ENCODE measurements at places on chromosomes 6 and 20.

GRCh38 chr6:154909821-154910220 is 85.3 kb upstream of the TIAM2 start:
- no peak for DNase-seq

- DNase-seq = no peak
These were observed 224.8 kb upstream of the CDH4 start for GRCh38 chr20:61027218-61027617.

- no peak for DNase-seq
These were observed 374.2 kb downstream of the EPHA7 start for GRCh38 chr6:93045156-93045555.

DNA sequence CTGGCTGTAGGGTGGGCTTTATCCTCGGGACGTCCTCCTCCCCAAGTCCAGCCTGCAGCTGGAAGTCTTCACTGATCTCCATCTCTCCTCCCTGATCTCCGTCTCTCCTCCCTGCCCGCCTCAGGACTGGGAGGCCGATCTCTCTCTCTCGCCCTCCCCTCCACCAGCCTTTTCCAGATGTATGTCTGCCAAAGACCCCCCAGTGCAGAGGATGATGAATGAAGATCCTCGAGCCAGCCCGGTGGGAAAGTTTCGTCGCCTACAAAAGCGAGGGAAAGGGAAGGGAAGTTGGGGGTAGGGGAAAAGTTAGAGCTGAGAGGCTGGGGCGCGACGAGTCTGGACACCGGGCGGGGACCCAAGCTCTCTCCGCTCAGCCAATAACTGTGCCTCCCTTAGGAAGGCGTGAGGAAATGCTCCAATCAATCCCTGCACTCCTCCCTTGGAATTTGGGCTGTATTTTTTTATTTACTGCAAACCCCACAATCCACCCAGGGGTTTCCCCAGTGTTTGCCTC is 595 bp upstream of the SRF start:
- DNase-seq = no peak

GRCh38 chr20:40771848-40772511 is 82.9 kb upstream of the MAFB start:
- no peak for DNase-seq

- DNase-seq = no peak
These were observed 10.6 kb upstream of the FAM8A1 start for GRCh38 chr6:17589406-17590096.

DNA sequence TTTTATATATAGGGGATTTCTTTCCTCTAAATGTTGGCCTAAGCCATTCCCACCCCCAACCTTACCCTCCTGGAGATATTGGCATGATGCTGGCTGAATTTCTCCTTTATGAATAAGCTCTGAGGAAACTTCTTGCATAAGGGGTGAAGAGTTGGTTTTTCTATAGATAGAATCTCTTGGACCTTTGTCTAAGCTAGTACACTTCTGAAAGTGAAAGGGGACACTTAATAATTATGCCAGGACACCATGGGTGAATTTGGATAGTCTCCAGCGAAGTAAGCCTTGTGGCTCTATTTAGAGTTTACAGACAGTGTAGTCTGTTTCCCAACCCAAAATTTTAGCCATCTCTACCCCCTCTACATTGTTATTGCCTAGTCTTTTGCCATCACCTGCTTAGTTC is 27.1 kb upstream of the FABP7 start:
- DNase-seq = no peak

GRCh38 chr6:119348096-119348747 is 1.3 kb downstream of the MAN1A1 start:
- DNase-seq = peak; percentile 18

GRCh38 chr6:118146584-118146983 is 239.5 kb downstream of the SLC35F1 start:
- DNase-seq = no peak

- DNase-seq = no peak
These were observed 31.8 kb downstream of the GLP1R start for GRCh38 chr6:39080246-39080875.

- DNase-seq = no peak
These were observed 45.8 kb downstream of the RPRD1B start for GRCh38 chr20:38079353-38079752.

- DNase-seq = no peak
These were observed 223.0 kb upstream of the SYNCRIP start for GRCh38 chr6:85865420-85866369.

DNA sequence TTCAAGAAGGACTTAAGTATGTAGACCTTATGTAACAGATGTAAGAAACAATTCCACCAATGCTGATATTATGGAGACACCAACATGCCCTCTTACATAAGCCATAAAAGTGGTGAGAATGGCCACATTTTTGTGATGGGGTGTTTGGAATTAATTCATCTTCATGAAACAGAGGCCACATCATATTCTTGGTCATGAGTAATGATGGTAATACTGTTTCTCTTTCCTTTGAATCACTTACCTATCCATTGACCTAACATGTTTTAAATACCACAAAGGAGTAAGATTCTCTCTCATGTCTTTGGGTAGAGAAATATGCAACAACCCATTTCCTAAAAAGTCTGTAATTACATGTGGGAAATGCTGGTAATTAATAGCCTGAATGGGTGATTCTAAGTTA is 545.4 kb upstream of the FLRT3 start:
- DNase-seq = no peak

DNA sequence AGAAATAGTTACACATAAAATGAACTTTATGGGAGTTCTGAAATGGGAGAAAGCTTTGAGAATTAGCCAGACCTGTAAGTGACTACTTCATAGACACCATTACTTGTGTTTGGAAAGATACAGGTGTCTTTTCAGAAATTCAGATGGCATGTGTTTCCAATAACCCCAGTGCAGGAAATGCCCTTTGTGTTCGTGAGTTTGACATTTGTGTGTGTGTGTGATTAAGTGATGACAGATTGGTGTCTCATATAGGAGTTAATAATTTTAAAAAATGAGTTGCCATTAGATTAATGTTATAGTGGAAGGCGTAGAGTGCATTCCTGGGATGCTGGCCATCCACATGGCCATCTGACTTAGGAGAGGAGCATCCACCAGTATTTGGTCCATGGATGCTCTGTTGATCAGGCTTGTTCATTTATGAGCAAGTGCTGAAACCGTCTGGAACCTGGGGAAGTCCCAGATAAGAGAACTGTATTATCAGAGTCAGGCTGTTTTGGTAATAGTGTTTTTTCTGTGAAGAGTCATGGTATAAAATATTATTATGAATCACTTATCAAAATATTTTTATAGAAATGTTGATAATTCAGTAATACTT is 3.1 kb downstream of the STK4 start:
- peak; percentile 32 for DNase-seq

- no peak for DNase-seq
These were observed 10.9 kb upstream of the SLC22A7 start for GRCh38 chr6:43286980-43287716.

GRCh38 chr20:33667676-33668465 is 1.1 kb downstream of the ACTL10 start:
- DNase-seq = peak; percentile 76

DNA sequence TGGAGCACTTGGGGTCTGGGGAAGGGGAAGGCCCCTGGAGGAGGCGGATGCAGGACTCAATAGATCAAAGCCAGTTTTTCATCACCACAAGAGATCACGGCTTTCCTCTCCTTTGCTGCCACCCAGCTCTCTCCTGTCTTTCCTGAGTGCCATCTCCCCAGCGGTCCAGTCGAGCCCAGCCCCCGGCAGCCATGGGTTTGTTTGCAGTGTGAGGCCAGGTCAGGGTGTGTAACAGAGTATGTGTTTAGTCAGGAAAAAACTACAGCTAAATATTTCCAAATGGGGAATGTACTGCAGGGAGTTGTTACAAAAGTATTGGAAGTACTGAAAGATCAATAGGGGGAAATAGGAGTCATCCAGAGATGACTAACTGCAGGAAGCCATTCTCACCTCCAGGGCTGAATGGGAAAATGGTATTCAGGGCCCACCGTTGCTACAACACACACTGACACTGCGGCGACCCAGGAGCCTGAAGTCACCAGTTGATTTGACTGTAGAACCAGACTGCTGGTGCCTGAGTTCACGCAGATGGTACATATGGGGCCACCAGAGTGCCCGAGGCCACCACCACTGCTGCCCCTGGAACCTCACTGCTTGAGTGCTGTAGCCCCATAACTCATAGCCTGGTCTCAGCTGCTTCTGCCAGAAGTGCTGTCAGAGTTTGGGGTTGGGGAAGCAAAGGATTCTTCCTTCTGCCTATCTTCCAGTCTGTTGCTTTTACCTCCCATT is 23.6 kb upstream of the FANCE start:
- DNase-seq = no peak

- DNase-seq = no peak
These were observed 8.6 kb upstream of the YTHDF1 start for GRCh38 chr20:63224412-63225081.

- DNase-seq = no peak
These were observed 3.1 kb downstream of the QKI start for GRCh38 chr6:163417595-163417994.

- no peak for DNase-seq
These were observed 14.9 kb upstream of the TTPAL start for GRCh38 chr20:44460795-44461141.

GRCh38 chr6:87645080-87645479 is 55.1 kb downstream of the ORC3 start:
- no peak for DNase-seq

DNA sequence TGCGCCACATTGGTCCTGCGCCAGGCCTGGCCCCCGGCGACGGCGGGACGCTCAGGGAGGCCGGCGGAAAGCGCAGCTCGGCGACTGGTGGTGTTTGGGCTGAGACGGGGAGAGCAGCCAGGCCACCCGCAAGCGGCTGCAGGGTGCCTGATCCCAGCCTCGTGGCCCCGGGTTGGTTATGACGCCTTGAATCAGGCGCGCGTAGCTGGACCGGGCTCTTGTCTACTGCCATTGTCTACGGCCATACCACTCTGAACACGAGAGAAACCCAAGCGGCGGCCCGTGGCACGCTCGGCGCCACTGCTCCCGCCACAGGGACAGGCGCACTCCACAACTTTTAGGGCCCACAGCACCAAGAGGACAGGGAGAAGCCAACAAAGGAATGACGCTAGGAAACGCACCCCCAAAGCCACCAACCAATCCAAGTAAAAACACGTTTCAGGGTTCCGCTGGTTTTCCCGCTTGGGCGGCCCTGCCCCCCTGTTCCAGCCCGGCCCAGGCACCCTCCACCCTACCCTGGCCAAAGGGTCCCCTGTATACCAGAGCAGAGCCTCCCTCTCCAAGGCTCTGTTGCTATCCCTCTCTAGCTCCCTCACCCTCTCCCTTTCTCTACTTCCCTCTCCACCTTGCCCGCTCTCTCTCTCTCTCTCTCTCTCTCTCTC is 1849.3 kb upstream of the DEFB115 start:
- DNase-seq = no peak

DNA sequence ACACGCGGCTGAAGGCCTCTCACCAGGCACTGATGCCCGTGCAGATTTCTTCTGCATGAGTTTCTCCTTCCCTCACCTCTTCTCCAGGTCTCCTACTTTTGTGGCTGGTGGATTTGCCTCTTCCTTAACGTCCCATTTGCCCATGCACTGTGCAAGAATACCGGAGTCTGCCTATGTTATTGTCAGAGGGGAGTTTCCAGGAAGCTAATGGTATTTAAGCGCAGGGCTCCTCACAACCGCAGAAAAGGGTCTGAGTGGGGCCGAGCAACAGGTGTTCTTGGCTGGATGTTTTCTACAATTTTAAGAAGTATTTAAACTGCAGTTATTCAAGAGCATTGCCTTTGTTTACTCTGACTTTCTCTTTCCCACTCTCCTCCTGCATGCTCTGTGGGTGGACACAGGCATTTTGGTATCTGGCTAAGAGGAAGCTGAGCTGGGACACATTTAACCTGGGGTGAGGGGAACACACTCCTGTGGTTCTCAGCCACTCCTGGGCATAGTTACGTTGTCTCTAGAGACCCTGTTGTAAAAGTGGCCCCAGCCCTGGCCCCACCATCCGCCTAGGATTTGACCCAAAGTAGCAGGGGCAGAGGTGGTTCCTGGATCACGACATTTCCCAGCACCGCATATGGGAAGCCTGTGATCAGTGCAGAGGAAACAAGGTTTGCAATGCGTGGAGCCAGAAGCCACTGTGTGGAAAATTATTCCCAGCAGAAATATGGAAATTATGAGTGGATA is 34.4 kb downstream of the GGTLC1 start:
- DNase-seq = no peak

- DNase-seq = no peak
These were observed 23.6 kb downstream of the HMGN4 start for GRCh38 chr6:26561533-26562466.

GRCh38 chr20:37389844-37390275 is 43.9 kb downstream of the SRC start:
- DNase-seq = no peak

- DNase-seq = no peak
These were observed 102.1 kb upstream of the GPR6 start for GRCh38 chr6:109875973-109876372.

GRCh38 chr6:52284131-52284459 is 447 bp downstream of the MCM3 start:
- DNase-seq = peak; percentile 37

- no peak for DNase-seq
These were observed 78.3 kb upstream of the CTNNBL1 start for GRCh38 chr20:37615340-37616109.

DNA sequence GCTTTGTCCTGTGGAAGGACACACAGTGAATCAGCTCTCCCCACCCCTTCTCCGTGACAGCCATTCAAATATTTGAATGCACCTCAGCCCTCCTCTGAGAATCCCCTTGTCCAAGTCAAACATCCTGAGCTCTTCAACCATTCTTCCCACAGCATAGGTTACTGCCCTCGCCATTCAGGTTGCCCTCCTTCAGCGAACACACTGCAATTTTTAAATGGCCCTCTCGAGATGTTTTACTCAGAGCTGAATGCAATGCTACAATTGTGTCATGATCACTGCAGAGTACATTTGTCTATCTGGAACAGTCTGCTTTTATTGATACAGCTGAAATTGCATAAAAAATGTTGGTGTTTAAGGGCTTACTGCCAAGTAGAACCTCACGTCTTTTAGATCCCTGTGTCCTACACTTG is 48.9 kb downstream of the SLC2A12 start:
- no peak for DNase-seq

GRCh38 chr6:68229566-68229965 is 405.5 kb upstream of the ADGRB3 start:
- no peak for DNase-seq

DNA sequence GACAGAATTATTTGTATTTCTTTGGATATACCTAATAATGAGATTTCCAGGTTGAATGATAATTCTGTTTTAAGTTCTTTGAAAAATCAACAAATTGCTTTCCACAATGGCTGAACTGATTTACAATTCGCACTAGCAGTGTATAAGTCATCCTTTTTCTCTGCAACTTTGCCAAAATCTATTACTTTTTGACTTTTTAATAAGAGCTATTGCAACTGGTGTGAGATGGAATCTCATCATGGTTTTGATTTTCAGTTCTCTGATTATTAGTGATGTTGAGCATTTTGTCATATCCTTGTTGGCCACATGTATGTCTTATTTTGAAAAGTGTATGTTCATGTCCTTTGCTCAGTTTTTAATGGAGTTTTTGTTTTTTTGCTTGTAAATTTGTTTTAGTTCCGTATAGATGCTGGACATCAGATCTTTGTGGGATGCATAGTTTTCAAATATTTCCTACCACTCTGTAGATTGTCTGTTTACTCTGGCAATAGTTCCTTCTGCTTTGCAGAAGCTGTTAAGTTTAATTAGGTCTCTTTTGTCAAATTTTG is 409.8 kb upstream of the CITED2 start:
- DNase-seq = no peak
